ENCODE measurements at places on chromosomes 11 and 22.

DNA sequence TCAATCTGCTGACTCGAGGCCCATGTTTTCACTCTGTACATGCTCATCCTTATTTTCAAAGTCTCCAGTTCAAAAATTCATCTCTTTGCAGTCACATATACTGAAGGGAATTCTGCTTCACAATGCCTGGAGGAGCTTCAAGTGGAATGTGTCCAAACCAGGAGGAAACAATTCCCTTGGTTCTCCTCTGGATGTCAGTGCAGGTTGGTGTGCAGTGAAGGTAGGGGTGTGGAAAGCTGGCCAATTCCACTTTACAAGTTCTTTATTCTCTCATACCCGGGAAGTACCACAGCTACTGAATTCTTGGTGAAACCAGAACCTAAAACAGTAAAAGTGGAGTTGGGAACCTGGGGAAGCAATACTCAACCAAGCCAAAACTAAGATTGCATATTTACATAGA is 57.3 kb downstream of the BDNF start:
- no peak for DNase-seq

DNA sequence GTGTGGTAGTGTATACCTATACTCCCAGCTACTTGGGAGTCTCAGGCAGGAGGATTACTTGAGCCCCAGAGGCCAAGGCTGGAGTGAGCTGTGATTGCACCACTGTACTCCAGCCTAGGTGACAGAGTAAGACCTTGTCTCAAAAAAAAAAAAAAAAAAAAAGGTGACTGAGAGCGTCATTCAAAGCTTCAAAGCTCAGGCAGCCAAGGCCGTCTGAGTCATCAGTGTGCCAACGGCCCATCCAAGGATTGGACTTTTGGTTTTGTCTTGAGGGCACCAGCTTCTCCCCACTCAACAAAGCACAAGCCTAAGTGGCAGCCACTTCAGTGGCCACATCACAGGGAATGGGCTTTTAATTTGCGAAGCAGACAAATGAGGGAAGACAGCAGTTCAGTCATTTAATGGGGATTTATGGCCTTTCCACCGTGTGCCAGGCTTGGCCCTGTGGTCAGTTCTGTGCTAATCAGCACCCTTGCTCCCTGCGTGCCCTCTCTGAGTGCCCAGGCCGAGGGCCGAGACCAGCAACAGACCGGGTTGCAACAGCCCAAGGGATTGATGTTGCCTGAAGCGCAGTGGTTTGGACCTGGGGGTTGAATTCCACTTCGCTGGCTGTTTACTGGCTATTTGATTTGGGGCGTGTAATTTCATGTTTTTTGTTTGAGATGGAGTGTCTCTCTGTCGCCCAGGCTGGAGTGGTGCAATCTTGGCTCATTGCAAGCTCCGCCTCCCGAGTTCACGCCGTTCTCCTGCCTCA is 30.2 kb upstream of the CRYBB3 start:
- no peak for DNase-seq

GRCh38 chr22:28547132-28547842 is 132.4 kb downstream of the TTC28 start:
- peak; percentile 80 for DNase-seq

DNA sequence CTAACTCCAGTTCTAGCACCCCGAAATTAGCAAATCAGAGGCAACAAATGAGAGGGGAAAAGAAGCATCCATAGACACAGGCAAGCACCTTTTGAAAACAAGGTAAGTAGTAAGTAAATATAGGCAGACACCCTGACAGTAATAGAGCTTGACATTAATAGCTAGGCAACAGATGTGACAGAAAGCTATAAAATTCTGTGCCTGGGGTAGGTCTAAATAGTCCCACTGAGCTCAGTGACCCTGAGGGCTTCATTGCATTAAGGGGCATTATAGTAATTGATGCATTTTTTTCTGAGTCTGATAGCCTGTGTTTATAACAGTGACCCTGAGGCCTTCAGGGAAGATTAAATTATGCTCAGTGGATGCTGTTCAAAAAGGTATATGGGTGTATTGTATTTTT is 197.1 kb downstream of the HIPK3 start:
- no peak for DNase-seq

DNA sequence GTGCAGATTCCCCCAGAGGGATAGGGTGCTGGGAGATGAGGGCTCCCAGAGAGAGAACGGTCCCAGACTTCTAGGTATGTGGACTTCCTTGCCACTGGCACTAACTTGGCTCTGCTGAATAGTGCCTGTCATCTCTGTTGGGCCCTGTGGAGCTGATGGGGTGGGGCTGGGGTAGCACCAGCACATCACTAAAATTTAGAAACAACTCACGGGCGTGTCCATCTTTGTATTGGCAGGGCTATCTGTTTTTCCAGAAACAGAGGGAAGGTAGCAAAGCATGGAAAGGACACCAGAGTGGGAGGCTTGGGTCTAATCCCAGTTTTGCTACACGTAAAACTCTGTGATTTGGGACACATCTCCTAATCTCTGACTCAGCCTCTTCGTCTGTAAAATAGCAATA is 25.8 kb downstream of the SWAP70 start:
- no peak for DNase-seq

DNA sequence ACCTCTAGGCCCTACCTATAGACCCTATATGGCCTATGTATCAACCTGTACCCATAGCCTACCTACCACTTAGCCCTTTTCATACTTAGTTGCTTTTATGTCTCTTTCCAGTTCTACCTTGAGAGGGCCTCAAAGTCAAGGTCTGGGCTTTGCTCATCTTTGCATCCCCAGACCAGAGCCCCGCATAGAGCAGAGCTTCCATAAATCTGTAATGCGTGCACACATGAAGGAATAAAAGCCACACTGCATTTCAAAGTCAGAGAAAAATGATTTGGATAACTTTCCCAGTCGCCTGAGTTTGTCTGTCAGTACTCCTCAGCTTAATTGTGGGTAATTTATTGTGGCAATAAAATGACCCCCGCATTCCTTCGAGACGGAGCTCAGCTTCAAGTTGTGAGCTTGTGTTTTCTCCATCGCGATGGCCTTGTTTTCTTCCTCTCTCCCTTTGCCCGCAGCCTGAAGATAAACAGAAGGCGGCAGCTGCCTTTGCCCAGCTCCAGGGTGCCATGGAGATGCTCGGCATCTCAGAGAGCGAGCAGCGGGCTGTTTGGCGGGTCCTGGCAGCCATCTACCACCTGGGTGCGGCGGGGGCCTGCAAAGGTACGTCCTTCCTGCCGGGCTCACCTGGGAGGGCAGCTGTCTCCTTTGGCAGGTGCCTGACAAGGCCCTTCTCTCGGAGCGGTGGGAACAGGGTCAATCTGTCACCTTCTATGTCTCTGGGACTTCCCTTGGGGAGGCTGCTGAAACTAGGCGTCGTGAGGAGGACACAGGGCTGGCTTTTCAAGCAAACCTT is 55.7 kb downstream of the MYO18B start:
- DNase-seq: no peak

GRCh38 chr11:88827018-88827676 is 238.6 kb downstream of the GRM5 start:
- DNase-seq: no peak

DNA sequence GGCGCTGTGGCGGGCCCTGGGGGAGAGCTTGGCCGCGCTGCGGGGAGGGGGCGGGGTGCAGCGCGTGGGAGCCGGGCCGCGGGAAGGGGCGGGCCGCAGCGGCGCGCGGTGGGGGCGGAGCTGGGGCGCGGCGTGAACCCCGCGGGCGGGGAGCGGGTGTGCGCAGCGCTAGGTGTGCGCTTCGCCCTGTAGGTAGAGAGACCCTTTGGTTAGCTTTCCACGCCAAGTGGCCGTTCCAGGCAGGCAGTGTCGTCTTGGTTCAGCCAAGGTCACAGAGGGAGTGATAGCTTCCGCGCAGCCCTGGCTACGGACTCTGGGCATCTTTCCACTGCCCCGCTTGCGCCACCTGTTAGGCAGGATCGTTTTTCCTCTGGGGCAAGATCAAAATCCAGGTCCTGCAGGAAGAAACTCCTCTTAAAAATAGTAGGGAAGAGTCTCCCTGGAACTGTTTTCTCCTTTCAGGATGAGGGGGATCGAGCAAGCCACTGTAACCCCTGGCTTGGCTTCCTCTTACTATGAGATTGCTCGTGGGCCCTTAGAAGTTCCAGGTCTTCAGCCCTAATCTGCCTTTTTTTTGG is 434 bp downstream of the BANF1 start:
- no peak for DNase-seq

DNA sequence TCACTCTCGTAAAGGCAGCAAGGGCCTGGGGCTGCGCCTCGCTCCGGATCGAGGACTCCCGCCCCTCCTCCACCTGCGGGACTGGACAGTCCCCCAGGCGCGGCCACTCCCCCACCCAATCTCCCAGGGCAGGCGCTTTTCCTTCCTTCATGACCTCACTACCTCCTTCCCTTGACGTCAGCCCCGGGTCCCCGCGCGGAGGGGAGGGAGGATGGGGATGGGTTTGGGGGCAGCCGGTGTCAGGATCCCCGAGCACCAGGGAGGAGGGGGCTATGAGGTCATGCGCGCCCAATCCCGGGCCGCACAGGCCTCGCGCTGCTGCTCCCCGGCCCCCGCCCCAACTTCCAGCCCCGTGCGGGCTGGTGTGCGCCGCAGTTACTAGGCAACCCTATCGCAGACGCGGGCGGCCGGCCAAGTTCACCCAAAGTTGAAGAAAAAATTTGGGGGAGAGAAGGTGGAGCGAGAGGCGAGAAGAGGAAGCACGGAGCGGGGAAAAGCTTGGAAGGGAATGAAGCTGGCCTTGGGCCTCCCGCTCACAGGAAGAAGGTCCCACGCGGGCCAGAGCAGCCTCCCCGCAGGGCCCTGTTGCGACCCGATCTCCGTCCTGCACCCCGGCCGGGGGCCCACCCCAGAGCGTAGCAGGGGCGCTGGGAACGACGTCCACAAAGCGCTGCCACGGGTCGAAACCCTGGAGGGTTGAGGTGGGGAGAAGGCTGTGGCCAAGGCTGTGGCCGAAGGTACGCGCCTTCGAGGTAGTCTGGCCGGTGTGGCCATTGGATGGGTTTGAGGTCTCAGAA is 8.3 kb downstream of the WT1 start:
- DNase-seq: no peak

- DNase-seq: no peak
Observed at GRCh38 chr11:59198726-59199125, 14.0 kb downstream of the MPEG1 start.

- DNase-seq: no peak
Observed at GRCh38 chr11:89321401-89321800, 143.7 kb downstream of the TYR start.

All from AG04449 (cell line).